ENCODE measurements at places on chromosomes 6 and 20.
A peak's percentile ranks its signal among the peaks of the same experiment; 100 is the strongest.

DNA sequence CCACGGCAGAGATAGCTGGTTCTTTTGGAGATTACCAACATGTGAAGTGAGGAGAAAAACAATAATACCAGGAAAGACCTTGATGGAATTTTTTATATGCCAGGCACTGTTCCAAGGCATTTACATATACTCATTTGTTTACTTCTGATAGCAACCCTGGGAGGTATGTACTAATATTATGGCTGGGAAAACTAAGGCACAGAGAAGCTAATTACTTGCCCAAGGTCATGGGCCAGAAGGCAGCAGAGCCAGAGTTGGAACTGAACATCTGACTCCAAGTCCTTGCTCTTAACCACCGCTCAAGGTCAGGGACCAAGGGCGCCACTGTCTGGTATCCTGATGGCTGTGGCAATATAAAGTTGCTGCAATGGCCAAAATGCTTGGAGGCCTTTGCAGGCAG, 97.0 kb upstream of the KCNG1 start:
- DNase-seq = no peak

DNA sequence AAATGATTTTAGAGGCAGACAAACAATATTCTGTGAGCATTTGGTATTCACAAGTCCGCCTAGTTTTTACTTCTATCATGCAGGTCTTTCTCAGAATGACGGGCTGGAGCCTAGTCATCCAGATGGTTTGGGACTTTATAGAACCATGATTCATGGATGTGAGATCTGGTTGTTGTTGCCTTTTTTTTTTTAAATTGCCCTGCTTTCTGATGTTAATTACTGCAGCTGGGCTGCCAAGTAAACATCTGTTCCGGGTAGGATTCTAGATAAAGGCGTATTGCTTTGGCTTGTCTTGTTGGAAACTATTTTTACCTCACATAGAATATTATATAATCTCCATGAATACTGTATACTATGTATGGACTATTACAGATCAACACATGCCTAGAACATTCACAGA, 58.1 kb downstream of the RNF217 start:
- peak; percentile 70 for DNase-seq

GRCh38 chr6:166608774-166609173, 18.3 kb downstream of the RPS6KA2 start:
- no peak for DNase-seq

DNA sequence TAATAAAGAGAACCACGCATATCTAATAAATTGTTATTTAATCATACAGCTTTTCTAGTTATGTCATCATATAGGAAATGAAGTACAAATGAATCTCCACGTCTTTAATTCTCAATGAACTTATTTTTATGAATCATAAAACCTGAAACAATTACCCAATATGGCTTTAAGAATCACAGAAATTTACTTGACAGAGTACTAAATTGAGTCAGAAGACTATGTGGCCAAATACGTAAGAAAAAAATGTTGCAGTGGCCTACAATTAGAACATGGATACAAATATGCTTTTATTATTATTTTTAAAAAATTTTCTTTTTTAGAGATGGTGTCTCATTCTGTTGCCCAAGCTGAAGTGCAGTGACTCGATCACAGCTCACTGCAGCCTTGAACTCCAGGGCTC, 584.7 kb upstream of the SLC35B3 start:
- DNase-seq = no peak

- no peak for DNase-seq
Observed at GRCh38 chr6:9745966-9746365, 668.9 kb downstream of the TFAP2A start.
